ENCODE measurements at places on chromosomes 2 and 18.
A peak's percentile ranks its signal among the peaks of the same experiment; 100 is the strongest.

GRCh38 chr2:236355911-236356310 is 91.7 kb upstream of the ASB18 start:
- no peak for DNase-seq

DNA sequence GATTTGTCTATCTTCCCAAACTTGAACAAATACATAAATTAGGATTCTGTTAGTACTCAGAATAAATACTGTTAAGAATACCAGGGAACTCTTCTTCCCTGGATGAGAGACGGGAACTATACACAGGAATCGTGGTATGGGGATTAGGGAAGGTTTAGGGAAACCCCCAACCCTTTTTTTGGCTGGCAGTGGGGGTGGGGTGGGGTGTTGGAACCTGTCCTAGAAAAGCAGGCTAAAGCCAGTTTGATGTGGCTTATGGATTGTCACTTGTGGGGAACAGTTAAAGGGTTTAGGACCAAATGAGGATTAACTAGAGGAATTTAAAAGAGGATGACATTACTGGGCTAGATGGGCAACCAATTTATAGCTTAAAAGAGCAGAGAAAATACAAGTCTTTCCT is 1.8 kb downstream of the SLC4A10 start:
- DNase-seq = no peak

DNA sequence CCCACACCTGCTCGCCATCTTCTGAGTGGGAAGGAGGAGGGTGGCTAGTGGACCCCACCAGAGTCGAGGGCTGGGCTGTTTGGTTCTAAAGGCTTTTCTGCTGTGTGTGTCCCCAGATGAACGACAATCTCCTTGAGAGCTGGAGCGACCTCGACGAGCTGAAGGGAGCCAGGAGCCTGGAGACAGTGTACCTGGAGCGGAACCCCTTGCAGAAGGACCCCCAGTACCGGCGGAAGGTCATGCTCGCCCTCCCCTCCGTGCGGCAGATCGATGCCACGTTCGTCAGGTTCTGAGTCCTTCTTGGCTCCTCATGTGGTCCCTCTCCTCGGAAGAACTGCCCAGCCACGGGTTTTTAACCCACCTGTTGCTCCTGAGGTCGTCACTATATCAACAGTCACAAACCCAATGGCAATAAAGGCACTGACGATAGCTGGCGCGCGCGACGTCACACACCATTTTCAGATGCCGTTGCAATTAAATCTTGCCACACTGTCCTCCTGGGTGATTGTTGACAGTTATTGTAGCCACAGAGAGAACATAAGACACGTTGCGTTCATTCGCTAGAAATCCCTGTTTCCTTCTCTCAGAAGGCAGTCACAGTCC is 5.8 kb upstream of the ANO7 start:
- no peak for DNase-seq

DNA sequence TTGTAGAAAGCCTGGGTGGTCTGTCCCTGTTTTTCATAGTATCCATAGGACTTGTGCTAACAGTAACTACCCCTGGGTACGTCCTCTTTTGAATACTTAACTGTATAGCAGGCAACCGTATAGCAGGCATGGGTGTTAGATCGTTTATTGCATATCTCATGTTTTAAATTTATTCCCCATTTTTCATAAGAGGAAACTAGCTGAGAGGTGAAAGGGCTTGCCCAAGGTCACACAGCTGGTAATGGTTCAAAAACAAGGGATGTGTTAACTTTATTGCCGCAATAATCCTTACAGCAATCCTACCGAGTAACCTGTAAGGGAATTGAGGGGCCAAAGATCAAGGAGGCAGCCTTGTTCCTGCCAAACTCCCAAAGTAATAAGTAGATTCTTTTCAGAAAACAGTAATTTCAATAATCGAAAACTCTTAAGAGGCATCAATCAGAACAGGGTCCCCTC is 990 bp upstream of the MGAT4A start:
- DNase-seq = no peak

DNA sequence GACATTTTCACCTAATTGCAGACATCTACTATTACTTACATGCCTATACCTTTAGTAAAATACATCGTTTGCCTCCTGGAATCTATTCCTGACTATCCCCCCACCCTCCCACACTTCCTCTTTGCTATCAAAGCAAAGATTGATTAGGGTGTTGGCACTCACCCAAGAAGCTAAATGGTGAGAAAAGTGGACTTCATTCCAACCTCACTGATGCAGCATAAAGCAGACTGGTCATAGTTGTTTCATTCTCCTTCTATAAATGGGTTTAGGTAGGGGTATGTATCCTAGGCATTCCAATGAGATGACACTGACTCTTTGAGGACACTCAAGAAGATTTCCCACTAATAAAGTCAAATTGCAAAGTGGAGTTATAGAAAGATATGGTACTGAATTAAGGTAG is 97.4 kb downstream of the LRP1B start:
- DNase-seq = no peak

DNA sequence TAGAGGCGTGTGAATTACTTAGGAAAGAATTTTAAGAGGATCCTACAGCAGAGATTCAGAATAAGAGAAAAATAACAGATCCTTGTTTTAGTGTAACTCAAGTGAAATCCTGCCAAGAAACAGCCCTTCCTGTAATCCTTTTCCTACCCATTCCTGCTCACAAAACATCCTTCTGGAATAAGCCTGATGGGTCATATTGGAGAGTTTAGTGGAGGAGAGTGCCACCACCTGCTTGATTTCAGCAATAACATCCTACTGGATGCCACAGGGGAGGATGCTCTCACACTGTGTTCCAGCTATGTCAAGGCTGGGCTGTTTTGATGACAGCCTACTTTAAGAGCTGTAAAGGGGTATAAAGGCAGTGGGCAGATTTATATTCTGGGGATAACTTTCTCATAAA is 54.8 kb upstream of the CCDC178 start:
- no peak for DNase-seq

GRCh38 chr2:41711736-41712135 is 336.1 kb upstream of the PKDCC start:
- no peak for DNase-seq

GRCh38 chr18:36281936-36282335 is 15.6 kb upstream of the FHOD3 start:
- DNase-seq = no peak

DNA sequence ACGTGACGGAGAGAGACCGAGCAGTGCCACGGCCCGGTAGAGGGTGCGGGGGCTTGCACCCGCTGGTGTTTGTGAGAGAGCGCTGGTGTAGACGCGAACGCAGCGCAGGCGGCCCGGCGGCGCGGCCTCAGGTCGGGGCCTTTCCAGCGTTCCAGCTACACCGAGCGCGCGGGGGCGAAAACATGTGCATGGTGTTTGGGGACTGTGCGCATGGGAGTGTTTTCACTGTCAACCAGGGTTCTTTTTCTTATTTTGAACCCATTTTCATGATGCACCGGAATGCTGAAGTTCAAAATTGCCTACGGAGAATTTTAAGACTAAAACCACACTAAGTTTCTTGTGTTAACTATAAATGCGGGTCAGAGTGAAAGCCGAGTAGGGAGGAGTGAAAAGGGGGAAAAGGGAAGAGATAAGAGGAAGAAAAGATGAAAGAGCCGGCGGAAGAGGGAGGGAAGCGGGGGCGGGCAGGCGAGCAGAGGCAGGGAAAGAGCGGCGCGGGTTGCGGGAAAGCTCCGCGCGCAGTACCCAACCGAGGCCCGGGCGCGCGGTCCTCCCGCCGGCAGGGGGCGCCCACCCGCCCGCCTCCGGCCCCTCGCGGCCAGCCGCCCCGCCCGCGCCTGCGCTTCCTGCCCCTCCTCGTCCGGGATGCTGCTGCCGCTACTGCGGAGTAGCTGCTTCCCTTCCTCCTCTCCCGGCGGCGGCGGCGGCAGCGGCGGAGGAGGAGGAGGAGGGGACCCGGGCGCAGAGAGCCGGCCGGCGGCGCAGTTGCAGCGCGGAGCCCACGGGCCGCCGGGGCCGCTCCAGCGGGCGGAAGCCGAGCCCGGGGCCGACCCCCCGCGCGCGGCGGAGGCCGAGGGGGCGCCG is at the start of gene RAB12:
TSS of gene RAB12 (plus strand) at position 643 of the 864 bp plus-strand sequence. CDS start at position 646, 3 bp downstream.
- peak; percentile 74 for DNase-seq

GRCh38 chr2:101265893-101266499 is 13.3 kb downstream of the CNOT11 start:
- DNase-seq = no peak

GRCh38 chr18:55585920-55586561 is 2.0 kb downstream of the TCF4 start:
- no peak for DNase-seq

GRCh38 chr2:26068602-26069298 is 34.9 kb downstream of the RAB10 start:
- DNase-seq = no peak

- DNase-seq = no peak
Measured at GRCh38 chr18:34562252-34562870, 147.7 kb upstream of the DTNA start.

DNA sequence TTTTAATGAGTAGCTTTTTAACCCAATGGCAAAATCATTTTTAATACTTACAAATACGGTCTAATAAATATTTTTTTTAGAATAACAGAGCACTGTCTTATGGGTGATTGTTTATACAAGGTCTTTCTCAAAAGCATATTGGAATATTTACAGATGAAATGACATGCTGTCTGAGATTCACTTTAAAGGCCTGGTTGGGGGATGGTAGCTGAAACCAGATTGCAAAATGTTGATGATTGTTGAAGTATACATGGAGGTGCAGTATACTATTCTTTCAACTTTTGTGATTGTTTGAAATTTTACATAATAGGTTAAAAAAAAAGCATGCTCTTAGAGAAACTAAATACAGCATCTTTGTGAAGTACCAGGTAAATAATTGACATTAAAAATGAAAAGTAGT is 111.2 kb downstream of the FMNL2 start:
- no peak for DNase-seq

DNA sequence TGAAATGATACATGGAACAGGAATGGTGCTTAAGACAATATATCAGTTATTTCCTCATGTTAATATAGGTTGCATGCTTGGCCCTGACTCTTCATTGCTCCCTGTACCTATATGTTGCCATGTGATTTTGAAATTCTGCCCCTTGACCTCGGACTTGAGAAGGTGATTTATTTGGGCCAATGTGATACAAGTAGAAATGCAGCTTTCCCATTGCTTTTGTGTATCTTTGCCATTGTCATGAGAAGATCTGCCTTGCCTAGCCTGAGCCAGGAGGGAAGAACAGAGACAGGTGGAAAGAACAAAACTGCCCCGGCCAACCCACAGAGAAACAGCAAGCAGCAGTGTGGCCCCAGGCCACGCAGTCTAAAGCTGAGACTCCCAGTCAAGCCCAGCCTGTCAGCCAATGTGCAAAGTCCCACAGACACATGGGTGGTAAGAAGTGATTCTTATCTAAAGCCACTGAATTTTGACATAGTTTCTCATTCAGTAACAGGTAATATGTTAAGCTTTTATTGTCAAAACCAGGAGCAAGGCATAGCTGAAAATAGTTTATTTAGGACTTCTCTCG is 245.7 kb upstream of the RND3 start:
- DNase-seq = no peak

- no peak for DNase-seq
Measured at GRCh38 chr2:50606860-50607259, 425.1 kb downstream of the NRXN1 start.

GRCh38 chr2:66526180-66526579 is 91.3 kb downstream of the MEIS1 start:
- no peak for DNase-seq

DNA sequence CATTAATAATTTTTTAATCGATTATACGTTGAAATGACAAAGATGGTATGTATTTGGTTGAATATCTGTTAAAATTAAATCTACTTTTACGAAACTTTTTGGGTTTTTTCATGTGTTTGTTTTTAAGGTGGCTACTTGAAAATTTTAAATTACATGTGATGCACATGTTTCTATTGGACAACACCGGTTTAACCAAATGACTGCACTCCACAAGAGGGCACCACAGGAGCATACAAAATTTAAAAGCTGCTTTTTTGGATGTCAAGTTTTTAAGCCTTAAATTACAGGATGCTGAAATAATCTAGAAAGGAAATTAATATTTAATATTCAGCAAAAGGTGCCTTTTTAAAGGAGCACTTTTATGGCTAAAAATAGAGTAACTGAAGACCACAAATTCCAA is 98.7 kb downstream of the ACVR1 start:
- DNase-seq = peak; percentile 29

DNA sequence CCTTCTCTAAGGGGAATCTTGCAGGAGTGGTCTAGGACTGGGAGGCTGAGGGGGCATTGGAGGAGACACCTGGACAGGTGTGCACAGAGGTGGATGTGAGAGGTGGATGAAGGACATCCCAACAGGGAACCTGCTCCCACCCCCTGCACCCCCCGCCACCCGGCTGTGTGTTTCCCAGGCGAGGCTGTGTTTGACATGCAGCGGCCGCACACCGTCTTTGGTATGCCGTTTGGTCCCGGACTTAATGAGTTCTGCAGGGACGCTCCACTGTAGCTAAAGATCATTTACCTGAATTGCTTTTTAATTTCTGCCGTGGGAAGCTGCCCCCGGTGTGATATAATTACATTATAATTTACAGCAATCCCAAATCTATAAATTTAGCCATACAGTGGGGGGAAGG is 87.3 kb downstream of the GLI2 start:
- no peak for DNase-seq

- no peak for DNase-seq
Measured at GRCh38 chr2:217751192-217751591, 251.6 kb downstream of the TNS1 start.

DNA sequence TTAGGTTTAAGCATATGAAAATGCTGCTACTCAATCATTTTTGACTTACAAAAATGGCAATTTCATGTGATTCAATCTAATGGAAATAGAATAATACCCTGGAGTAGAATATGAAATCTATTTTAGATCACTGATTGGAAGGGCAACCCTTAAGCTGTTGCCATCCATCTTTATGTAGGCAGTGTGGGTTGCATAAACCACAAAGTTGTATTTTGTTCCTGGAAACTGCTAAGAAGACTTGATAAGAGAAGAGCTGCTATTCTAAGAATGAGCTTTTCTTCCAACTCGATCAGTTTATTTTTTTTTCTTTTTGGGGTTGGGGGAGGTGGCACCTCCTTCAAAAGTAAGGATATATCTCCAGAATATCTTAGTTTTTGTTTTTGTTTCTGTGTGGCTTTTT is 60.2 kb downstream of the CAVIN2 start:
- no peak for DNase-seq

DNA sequence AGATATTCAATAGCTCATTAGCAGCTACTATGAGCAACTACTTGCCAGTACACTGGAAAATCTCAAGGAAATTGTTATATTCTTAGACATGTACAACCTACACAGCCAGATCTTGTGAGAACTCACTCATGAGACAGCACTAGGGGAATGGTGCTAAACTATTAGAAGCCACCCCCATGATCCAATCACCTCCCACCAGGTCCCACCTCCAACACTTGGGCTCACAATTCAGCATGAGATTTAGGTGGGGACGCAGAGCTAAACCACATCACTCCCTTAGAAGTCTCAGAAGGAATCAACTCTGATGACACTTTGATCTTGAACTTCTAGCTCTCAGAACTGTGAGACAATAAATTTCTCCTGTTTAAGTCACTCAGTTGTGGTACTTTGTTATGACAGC is 418.3 kb upstream of the SPHKAP start:
- no peak for DNase-seq

DNA sequence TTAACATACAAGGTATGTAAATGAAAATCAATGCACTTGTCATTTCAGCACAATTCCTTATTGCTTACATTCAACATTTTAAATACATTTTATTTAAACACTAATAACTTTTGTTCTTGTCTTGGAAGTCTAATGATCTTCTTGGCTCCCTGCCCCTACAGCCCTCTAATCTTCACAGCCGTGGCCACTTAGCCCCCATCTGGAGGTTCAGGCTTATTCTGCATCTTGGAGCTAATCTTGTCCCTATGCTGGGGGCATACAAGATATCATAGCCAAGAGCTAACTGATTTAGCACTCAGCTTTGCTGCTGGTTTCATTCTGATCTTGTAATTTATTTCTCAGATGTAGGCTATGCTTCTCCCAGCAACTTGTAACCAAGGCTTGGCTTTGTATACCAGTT is 140.8 kb downstream of the TMEFF2 start:
- no peak for DNase-seq
